ENCODE measurements at places on chromosomes 7 and 10.
A peak's percentile ranks its signal among the peaks of the same experiment; 100 is the strongest.

GRCh38 chr10:2850202-2850601 lies 217.1 kb upstream of the PFKP start:
- no peak for DNase-seq

DNA sequence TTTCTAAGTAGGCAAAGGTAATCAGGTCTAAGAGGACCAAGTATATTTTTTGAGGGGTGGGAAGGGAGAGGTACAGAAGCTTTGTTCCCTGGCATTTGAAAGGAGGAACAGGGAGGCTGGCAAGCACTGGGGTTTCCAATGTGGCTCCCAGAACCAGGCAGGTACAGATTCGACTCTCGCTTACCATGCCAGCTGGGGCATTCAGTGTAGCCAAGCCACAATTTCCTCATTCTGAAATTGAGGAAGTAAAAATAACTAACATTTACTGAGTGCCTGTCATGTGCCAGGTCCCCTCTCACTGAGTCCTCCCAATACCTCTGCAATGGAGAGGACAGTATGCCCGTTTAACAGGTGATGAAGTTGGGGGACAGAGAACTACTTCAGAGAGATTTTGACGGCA lies 45.9 kb upstream of the BET1 start:
- DNase-seq, result peak; percentile 63

GRCh38 chr10:86580521-86580891 lies 58.9 kb upstream of the WAPL start:
- DNase-seq, result no peak

- DNase-seq, result no peak
Measured at GRCh38 chr7:115359119-115359518, 437.2 kb downstream of the MDFIC start.

DNA sequence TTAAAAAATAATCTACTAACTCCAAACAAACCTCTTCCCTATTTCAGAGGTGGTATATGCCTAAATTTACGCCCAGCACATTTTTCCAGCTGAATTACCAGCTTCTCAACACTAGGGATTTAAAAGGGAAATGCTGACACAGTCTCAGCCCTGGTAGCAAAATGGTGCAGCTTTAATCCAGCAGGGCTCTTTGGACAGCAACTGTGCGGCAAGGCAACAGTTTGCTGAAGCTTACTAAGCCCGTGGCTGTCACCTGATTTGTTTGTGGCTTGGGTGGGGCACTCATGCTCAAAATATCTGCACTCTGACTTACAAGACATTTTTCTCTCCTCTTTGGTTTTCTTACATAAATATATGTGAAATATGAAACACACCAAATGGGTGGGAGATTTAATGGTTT lies 206.7 kb downstream of the POU6F2 start:
- no peak for DNase-seq
